ENCODE measurements at places on chromosomes 2 and 18.

DNA sequence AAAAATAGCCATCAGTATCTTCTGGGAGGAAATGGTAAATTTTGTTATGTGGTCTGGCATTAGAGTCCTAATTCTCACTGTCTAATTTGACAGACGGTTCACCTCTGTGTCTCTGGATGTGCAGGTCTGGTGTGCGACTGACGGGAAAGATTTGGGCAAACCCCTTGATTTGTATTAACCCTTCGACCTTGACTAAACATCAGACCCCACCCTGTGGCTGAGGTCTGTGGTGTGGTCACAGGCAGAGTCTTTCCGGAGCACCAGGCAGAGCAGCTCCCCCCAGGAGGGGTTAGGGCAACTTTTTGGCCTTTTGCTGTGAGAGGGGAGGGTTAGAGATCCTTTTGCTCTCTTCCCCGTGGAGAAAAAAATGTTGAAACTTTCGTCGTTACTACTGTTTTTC is 6.4 kb downstream of the TWIST2 start:
- DNase-seq, result no peak

DNA sequence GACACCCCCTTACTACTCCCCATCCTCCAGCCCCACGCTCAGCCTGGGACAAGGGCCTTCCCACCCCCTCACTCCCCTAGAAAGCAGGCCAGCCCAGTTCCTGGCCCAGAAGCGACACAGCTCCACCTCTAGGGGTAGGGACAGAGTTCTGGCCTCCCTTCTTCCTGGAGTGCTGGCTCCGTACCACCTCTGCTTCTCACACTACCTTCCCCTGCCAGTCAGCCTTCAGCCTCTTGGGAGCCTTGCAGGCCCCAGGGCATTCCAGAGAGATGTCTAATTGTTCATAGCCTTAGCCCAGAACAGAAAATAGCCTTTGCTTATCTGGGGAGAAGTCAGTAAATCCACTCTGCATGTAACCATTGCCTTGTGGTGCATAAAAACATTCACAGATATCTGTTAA is 13.1 kb upstream of the CATIP start:
- DNase-seq, result no peak

- no peak for DNase-seq
Measured at GRCh38 chr2:30860726-30861125, 53.5 kb upstream of the CAPN13 start.

DNA sequence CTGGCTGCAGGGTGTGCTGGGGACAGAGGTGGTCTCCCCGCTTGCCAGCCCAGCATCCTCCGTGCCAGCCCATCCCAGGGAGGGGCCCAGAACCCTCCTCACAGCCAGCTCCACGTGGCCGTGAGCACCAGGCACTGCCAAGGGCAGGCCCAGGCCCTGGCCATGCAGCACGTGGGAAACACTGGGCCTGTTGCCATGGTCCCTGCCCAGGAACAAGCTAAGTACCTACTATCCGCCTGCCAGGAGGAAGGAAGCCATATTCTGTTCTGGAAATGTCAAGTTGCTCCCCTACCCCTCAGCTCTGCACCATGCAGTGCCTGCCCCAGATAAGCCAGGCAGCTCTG is 250.6 kb downstream of the CYP26B1 start:
- no peak for DNase-seq

GRCh38 chr2:163338270-163338669 is 397.5 kb downstream of the FIGN start:
- no peak for DNase-seq

GRCh38 chr18:9987345-9987744 is 73.5 kb downstream of the VAPA start:
- DNase-seq, result no peak

DNA sequence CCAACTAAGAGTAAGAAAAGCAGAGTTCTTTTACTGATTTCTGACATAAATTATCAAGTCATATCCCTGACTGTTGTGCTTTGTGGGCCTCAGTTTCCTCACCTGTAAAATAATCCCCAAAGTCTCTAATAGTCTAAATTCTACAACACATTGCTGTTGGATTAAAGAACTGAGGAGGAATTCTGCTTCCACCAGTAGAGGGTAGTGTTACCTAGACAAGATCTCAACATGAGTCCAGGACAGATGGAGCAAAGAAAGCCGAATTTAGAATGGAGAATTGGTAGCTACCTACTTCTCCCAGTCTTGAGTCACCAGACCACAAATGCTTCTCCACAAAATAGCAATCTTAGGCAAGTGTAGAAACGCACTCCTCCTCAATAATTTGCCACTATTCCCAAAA is 462.5 kb upstream of the FSHR start:
- no peak for DNase-seq

GRCh38 chr2:143524119-143524553 is 394.9 kb downstream of the ARHGAP15 start:
- no peak for DNase-seq

- no peak for DNase-seq
Measured at GRCh38 chr2:15517793-15518192, 43.3 kb downstream of the NBAS start.

DNA sequence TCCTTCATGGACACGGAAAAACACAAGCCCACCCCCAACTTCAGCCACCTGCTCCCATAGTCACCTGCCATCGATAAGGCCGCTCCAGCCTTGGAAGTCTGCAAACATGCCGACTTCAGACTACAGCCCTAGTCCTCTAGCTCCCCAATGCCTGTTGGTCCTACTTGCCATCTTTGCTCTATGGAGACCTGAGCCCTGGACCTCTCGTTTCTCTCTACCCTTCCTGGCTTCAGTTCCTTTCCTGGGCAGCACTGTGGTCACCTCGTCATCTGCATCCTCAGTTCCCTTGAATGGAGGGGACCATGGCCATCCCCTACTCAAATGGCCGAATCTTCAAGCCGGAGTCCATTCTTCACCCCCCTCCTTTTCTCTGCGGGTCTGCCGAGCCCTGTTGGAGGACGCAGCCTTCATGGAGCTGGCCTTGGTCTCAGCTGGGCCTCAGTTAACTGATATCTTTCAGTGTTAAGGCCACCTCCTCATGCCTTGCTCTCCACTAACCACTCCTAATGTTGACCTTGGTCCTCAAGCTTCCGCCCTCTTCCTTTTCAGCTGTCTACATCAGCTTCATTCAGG is 47.7 kb upstream of the GBX2 start:
- no peak for DNase-seq

DNA sequence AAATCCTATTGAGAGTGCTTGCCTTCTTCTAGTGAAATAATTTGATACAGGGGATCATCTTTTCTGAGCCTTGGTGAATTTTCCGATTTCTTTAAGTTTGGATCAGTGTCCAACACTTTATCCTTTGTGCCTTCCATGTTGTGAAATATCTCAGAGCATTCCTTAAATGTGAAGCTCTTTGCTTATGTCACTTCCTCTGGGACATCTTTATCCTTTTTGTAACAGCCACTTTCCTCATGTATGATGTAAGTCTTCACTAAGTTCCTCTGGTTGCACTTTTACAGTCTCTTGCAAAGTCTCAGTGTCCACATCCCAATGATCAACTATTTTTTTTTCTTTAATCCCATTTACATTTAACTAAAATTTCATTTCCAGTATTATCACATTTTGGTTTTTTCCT is 254.2 kb downstream of the EN1 start:
- DNase-seq, result no peak

- DNase-seq, result no peak
Measured at GRCh38 chr18:22047485-22047884, 121.9 kb upstream of the GATA6 start.

DNA sequence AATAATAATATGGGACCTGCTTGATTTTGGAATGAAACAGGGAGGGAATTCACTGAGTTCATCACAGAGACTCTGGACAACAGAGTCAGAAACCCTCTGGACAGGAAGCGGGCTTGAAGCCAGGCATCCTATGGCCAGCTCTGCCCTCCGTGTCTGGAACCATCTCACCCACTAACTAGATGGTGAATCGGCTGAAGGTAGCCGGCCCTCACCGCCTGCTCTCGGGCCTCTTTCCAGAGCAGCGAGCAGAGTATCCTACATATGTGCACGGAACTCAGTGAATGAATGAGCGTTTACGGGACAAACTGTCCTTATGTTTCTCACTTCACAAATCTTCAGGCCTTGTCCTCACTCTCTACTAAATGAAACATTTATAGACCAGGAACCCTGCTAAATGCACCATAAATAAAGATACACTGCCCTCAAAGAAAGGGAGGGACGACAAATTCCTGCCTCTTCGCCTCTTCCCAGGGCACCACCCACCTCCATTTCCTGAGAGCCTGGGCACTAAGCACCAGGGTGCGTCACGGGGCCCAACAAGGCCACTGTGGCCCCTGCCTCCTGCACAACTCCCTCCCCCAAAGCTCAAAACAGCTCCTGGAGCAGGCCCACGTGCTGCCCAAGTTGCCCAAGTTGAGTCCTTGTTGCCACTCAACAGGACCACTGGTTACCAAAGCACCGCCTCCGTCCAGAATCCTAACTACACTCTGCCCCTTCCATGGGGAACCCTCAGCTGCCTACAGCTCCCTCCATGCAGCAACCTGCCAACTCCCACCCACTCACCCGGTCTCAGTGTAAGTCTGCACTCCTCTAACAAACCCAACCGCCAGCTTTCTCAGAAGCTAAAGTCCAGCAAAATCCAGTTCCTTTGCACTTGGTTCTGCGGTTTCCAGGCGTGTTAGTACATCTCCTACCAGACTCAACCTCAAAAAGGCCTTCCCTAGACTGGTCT is 1.7 kb downstream of the TBC1D8 start:
- DNase-seq, result peak; percentile 19
